DMS79 treated with DMSO at 0.1 percent for 48 hours (cell line): ENCODE measurements at places on chromosomes 6 and 20.

GRCh38 chr20:1440024-1440423, 26.6 kb downstream of the NSFL1C start:
- DNase-seq = no peak

DNA sequence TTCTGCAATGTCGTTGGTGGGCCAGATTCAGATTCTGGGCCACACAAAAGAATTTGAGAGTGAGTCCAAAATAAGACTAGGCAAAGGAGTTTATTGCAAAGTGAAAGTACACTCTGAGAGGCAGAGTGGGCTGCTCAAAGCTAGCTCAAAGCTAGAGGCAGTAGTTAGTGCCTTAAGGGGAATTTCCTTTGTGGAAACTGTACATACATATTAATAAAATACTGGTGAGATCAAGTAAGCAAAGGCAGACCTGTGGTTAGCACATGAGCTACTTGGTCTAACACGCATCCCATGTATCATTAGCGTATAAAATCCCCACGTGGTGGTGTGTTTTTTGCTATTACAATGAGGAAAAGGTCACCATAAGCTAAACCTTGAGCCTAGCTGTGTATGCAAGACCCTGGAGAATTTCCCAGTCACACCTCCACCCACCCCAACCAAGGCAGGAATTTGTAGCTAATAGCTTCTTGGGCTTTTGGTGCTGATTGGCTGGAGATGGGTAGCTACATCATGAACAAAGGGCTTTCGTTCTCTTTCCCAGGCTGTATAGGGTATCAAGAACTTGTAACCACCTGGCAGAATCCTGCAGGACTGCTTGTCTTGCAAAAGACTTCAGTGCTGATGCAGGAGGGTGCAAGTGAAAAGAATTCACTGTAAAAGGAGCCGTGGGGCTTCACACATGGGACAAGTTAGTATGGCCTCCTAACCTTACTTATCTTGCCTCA, 14.7 kb upstream of the TRIM26 start:
- no peak for DNase-seq

GRCh38 chr6:73566954-73567591, 46.2 kb upstream of the EEF1A1 start:
- DNase-seq = no peak

GRCh38 chr6:129329678-129330077, 380.3 kb downstream of the ARHGAP18 start:
- DNase-seq = no peak

- DNase-seq = no peak
Observed at GRCh38 chr20:54200487-54201267, 7.2 kb upstream of the PFDN4 start.

GRCh38 chr20:63737695-63737944, 1.2 kb downstream of the LIME1 start:
- DNase-seq = no peak
